Caki2 (cell line): ENCODE measurements at places on chromosomes 6 and 20. TPM values are rescaled to one million over a fixed set of nuclear protein-coding genes. Genes with fewer than 3 reads are reported as not detected.

Gene HEBP2
- total RNA-seq = 96.3 and 103 TPM in 2 replicates

Gene NELFCD
- total RNA-seq = 64.2 and 64.8 TPM in 2 replicates

Gene OPRM1
- not detected in 2 replicates for total RNA-seq

Gene DDX27
- total RNA-seq = 59.1 and 70.2 TPM in 2 replicates

Gene CEBPB
- total RNA-seq = 44.8 and 46.7 TPM in 2 replicates

Gene MROH8
- 0.51 and 1.0 TPM in 2 replicates for total RNA-seq

DNA sequence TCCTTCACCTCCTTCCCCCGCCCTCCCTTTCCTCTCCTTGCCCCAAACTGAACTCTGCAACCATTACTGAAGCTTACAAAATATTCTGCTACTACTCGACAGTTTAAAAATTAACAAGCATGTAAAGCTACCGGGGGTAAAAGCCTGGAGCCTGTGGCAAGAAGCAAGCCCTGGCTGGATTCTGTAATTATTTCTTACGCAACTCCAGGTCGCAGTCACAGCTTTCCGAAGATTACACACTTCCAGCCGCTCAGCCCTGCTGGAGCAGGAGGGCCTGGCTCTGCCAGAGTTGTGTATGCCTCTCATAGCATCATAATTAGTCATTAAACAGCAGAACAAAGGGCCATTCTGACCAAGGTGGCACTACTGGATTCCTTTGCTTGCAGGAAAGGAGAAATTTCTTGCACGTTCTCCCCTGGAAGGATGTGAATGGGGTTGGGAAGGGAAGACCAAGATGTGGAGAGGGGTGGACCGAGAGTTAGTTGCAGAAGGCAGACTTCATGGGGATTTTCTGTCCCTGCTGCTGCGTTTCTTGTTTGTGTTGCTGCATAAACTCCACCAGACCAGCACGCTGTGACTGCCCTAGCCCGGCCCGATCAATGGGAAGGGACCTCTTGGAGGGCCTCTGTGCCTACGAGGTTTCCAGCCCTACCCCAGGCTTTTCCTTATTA, 23.6 kb downstream of the FOXQ1 start:
- DNase-seq = peak; percentile 98

DNA sequence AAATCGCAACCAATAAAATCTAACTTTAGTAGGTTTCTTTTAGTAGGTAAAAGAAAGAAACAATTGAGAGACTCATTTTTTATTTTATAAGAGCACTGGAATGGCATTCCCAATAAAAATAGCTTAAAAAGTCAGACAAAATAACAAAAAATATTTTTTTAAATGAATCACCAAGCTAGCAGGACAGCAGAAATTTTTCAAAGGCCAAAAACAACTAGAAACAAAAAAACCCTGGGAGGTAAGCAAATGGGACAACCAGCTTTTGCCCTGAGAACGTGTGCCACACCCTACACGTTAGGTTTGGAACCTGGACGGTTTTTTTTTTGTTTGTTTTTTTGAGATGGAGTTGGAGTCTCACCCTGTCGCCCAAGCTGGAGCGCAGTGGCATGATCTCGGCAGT, 19.6 kb downstream of the GPLD1 start:
- DNase-seq = no peak

DNA sequence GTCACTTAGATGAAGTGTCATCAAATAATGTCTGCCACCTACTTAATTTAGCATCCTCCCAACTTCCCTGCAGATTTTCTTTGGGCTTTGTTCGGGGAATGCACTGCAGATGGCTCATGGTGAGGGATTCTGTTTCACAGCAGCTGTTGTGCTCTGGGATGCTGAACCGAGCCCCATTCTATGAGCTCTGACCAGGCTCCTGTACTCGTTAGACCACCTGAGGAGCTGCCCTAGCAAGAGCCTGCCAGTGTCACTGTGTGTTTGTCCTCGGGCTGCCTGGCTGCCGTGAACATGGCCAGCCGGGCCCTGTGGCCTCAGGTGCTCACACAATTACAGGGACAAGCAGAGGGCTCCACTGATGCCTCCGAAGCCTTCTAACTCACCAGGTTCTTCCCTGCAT, 238.8 kb upstream of the ECI2 start:
- DNase-seq = no peak

GRCh38 chr6:37540390-37540789, 40.7 kb upstream of the CCDC167 start:
- peak; percentile 25 for DNase-seq

- no peak for DNase-seq
Observed at GRCh38 chr6:19665613-19665909, 171.6 kb upstream of the ID4 start.

DNA sequence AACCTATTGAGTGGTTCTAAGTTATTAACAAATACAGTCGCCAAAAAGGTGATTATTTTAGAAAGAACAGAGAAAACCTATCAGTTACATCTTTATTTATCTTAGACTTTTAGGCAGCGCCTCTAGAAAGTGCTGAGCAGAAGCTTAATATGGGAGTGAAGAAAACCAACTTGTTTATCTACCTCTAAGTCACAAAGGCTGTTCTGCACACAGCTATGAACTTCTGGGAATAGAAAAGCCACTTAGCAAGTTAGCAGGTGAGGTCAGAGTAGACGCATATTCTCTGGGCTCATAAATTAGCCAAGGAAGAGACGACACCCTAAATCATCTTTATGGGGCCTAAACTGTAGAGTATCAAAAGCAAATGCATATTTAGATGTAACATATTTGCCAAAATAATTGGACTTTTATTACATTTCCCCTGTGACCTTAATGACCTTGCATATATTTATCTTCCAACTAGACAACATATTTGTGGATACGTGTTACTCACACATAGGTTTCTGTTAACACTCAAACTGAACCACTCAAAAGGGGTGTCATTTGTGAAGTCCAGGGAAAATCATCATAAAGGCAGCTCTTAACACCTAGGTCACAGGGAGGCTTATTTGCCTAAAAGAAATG, 267.1 kb downstream of the ADGB start:
- no peak for DNase-seq

GRCh38 chr6:79427721-79428120, 109.5 kb downstream of the LCA5 start:
- DNase-seq = no peak

DNA sequence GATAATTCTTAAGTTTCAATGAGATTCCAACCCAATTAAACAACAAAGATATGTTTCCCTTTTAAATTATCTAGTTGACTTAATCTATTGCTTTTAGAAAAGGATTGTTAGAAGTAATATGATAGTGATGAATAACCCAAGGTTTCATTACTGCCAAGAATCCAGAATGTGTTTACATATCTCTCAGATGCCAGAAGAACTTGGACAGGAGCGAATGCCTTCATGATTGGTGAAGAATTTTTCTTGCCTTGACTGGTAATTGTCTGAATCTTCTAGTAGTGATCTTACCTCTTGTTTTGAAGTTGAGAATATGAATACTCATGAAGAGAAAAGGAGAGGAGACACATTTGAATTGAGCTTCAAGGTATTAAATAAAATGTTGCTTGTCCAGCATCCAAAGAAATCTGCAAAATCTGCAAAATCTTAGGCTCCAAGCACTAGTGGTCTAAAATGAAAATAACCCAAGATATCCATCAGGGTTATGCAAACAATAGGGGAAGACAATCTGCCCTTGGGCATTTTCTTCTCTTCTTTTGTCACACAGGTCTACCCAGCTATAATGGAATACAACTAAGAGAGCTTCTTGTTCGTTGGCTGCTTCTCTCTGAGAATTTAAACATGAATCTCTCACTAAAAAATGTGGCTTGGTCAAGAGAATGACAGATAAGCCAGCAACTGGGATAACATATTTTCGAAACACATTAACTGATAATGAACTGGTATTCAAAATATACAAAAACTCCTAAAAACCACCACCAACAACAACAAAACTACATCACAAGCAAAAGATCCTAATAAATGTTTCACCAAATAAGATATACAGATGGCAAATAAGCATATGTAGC, 928.9 kb downstream of the EYS start:
- no peak for DNase-seq

GRCh38 chr6:164694386-164694785, 615.0 kb downstream of the C6orf118 start:
- no peak for DNase-seq

GRCh38 chr6:12704946-12705345, 11.6 kb upstream of the PHACTR1 start:
- DNase-seq = no peak

GRCh38 chr20:50194831-50195523, 4.3 kb downstream of the CEBPB start:
- DNase-seq = no peak

- no peak for DNase-seq
Observed at GRCh38 chr6:32609391-32609730, 19.7 kb upstream of the HLA-DRB1 start.

DNA sequence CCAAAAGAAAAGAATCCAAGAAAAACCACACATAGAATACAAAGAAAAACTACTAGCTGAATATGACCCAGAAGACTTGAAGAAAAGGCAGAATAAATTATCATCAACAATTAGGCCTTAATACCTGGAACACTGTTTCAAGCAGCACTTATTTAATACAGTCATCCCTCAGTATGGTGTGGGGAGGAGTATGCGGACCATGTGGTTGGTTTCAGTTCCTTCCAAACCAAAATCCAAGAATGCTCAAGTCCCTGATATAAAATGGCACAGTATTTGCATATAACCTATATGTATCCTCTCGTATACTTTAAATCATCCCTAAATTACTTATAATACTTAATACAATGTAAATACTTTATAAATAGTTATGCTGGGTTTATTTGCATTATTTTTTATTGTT, 16.1 kb downstream of the CDK19 start:
- no peak for DNase-seq

DNA sequence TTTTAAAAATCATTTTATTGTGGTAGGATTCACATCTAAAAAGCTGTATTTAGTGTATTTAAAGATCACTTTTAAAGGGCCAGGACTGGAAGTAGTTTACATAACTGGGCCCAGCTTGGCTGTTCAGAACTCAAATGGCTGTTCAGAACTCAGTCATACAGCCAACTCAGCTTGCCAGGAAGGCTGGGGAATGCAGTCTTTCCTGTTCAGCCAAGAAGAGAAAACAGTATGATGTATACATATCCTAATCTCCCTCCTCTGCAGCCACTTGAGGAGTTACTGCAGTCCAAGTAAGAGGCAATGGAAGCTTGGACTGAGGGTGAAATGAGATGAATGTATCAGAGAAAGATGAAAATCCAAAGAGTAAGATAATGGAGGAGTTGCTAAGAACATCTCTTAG, 24.6 kb downstream of the DSTN start:
- no peak for DNase-seq

DNA sequence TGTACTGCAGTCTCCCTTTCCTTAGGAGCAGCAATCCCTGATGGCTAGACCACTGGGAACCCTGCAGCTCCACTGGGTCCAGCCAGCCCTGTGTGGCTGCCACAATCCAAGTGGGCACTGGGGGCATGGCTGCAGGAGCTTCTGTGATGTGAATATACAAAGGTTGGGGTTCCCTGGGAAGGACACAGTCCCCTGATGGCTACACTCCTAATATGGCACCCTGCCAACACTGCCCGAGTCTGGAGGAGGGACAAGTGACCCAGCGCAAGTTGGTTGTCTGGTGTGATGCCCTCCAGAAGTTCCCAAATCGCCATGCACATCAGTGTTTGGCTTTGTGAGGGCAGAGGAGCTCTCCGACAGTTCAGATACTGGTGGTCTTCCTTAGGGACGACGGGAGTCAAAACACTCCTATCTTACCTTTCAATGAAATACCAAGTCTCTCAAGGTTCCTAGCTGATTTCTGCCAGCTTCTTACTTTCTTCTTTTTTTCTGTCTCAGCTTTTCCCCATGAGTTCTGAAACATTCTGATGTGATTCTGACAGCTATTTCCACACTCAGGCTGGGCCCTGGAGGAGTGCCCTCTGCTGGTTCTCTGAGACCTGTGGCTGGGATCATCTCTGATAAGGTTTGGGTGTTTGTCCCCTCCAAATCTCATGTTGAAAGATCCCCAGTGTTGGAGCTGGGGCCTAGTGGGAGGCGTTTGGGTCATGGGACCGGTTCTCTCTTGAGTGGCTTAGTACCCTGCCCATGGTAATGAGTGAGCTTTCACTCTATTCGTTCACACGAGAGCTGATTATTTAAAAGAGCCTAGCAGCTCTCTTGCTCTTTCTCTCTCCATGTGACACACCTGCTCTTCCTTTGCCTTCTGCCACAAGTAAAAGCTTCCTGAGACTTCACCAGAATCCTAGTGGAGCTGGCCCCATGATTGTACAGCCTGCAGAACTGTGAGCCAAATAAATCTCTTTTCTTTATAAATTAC, 15.5 kb upstream of the ZFP57 start:
- no peak for DNase-seq

DNA sequence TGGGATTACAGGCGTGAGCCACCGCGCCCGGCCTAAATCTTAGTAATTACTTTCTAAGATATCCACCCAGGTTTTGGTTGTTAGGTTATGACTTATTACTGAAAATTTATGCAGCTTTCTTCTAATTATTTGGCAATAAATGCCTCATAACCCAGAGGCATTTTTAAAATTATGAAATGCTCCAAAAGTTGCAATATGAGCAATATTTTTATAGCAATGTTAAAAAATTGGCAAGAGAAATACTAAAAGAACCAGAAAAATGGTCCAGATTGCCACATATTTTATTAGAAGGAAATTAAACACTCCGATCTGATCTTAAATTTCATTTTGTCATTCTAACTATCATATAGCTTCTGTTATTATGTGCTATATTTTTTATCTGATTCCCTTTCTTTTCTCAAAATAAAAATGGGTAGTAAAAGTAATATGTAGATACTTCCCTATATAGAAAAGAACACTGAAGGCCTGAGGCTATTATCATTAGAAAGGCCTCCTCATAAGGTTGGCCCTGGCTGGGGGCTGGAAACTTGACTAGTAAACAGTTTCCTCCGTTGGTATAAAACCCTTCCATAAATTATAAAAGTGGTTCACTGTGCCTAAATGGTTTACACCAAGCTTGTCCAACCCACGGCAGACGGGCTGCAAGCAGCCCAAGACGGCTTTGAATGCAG, 22.1 kb downstream of the BLOC1S5 start:
- DNase-seq = no peak

DNA sequence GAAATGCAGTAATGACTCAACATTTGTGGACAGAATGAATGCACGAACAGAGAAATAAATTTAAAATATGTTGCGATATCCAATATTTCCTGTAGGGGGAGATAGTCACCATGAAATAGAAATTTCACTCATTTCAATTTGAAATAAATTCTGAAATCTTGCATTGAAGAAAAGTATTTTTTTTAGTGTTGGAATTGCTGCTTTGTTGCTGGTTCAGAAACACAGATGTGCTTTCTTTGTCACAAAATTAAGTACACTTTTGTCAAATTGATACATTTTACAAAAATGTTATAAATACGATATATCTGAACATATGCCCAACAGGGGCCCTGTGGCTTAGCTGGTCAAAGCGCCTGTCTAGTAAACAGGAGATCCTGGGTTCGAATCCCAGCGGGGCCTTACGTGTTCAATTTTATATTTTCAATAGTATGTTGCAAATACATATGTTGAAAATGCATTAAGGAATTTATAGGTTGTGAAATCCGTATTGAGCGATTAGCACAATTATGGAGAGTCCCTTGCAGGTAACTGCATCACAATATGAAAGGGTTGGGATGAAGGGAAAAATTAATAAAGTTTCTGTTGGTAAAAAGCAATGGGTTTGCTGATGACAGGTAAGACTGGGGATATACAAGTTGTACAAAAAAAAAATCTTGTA, 85.4 kb upstream of the PRSS16 start:
- peak; percentile 59 for DNase-seq
